ENCODE measurements at places on chromosomes 3 and 15. TPM values are rescaled to one million over a fixed set of nuclear protein-coding genes. Genes with fewer than 3 reads are reported as not detected.

The SEMA6D gene
- 11.8 TPM for total RNA-seq

The SPINT1 gene
- total RNA-seq, result 0.12 TPM

The ILDR1 gene
- not detected for total RNA-seq

The GOLGA8Q gene
- 0.49 TPM for total RNA-seq

The FRMD5 gene
- total RNA-seq, result 0.16 TPM
